Ureter (tissue), 1 donor: ENCODE measurements at places on chromosomes 5 and 9. TPM values are rescaled to one million over a fixed set of nuclear protein-coding genes. Genes with fewer than 3 reads are reported as not detected.

Gene PCDHA10
- total RNA-seq: 1.5 TPM

Gene TRIM41
- 34.5 TPM for total RNA-seq

Gene MARCOL
- not detected for total RNA-seq

Gene ARL14EPL
- not detected for total RNA-seq

Gene ZDHHC11
- total RNA-seq: 39.5 TPM

Gene ODF2
- 24.0 TPM for total RNA-seq

Gene SLC34A1
- not detected for total RNA-seq

DNA sequence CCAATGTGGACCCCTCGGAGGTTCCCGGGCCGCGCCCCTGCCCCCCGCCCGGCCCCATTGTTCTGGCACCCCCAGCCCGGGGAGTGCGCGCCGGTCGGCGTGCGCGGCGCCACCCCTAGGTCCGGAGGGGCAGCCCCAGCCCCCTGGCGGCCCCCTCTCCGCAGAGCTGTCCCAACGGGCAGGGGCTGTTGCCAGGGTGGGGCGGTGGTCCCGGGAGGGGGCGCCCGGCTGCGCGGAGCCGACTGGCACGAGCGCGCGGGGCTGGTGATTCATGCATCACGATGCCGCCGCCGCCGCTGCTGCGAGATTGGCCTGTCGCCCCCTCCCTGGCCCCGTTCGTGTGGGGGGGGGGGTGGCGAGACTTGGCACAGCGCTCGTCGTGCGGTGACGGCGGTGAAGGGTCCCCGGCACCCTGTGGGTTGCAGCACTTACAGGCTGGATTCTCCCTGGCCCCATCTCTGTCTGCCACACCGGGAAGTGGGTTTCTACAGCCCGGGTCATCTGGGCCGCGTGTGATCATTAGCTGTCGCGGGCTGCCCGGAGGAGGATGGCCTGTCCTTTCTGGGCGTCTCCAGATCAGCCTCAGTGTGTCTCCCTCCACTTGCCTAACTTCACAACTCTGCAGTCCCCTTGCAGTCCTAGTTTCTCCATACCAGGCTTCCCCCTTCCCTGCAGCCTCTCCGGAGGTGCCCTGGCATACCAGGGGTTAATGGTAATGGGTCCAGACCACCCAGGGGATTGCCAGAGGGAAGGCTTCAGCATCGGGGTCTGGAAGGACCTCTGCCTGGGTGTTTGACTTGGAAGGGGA lies 858 bp downstream of the NCS1 start:
- no peak for DNase-seq

DNA sequence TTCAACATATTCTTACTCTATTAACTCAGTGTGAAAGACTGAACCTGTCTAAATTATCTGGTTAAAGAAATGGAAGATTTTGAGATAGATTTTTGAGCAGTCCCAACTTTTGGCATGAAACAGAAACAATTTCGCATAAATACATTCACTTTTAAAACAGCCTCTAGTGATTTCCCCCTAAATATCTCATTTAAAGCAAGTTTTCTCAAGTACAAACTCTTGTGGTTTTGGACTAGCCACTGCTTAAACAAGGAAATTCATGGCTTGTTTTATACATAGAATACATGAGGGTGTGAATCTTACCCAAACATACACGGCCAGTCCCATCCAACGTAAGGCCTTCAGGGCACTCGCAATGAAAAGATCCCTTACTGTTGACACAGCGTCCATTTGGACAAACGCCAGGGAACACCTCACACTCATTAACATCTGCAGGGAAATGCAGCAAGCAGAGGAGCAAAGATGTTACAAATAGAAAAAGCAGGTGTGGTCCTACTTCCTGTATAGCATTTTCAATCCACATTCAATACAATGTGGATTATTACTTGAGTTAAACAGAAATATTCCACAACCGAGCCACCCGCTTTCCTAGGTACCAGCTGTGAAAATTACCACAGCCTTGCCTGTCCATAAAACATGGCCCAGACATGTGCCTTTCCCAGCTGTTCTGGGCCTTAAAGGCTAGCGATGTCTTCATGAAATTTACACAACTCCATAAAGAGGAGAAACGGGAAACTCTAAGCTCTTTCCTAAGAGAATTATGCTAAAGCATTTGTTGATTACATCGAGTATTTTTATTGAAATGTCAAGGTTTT lies 188.8 kb downstream of the FBN2 start:
- no peak for DNase-seq

DNA sequence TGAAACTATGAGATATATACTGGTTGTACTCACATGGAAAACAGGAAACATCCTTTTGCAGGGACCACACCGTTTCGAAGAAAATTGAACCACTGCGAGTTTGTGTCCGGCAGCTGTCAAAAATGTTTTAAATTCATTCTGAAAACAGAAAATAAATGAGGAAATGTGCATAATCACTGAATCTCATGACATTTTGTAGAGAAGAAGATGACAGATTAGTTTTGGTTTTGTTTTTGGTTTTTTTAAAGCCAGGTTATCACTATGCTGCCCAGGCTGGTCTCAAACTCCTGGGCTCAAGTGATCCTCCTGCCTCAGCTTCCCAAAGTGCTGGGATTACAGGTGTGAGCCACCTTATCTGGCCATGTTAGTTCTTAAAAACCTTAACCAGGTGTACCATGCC lies 3.5 kb downstream of the TXNDC8 start:
- DNase-seq: no peak

DNA sequence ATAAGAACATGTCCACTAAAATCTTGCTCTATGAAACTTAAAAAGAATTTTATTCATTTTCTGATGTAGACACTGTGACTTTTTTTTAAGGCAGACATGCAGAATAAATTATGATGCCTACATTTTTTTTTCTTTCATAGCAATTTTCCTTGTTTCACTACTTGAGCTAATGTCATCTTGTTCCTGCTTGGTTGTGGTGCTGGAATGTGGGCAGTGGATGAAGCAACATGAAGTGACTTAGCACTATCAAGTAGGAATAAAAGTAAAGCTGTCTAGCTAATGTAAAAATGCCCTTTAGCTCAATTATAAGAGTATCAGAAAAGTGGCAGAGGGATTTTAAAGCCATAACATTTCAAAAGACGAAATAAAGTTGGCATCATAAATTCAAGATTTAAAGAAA lies 191.0 kb downstream of the ADAMTS6 start:
- no peak for DNase-seq

DNA sequence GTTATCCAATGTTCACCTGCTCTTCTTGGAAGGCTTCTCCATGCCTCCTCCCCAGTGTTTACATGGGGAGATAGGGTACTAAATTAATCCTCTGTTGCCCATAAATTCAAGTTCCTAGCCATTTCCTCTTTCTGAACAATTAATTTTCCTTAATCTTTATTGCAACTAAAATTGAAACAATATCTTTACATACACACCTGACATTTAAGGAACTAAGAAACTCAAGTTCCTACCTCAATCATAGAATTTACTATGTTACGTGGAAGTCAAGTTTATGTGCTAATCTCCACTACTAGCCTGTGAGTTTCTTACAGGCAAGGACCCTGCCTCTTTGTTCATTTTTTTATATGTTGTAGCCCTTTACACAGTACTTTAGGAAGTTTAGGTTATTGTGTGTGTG lies 10.1 kb upstream of the ADRB2 start:
- no peak for DNase-seq

DNA sequence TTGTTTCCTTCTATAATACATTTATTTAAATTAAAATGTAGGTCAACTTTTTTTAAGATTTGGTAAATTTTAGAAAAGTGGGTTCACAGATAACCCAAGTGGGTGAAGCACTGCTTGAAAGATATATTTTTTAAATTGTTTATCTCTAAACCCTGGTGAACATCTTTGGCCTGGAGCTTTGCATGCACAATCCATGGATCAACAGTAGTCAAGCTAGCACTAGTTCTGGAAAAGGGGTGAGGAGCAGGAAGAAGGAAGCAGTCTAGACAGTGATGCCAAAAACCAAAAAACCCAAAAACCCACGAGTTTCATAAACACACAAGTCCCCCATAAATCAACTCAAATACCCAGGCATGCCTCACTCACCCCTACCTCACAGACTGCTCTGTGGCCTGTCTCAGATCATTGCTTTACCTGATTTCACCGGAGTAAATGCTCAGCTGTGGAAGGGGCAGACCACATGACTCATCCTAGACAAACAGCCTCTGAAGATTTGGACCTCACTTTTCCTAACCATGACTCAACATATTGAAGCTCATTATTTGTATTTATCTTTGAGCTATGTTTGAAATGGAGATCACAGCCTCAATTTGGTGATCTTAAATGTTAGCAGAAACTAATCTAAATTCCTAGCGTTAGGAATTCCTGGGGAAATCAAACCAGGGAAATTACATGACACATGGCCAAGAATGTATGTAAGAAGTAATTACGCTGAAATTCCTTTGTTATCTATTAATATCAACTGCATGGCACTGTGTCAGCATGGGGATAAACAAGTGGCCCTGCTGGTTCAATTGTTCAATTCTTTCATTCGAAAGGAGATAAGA lies 149.6 kb downstream of the ZNF608 start:
- no peak for DNase-seq

DNA sequence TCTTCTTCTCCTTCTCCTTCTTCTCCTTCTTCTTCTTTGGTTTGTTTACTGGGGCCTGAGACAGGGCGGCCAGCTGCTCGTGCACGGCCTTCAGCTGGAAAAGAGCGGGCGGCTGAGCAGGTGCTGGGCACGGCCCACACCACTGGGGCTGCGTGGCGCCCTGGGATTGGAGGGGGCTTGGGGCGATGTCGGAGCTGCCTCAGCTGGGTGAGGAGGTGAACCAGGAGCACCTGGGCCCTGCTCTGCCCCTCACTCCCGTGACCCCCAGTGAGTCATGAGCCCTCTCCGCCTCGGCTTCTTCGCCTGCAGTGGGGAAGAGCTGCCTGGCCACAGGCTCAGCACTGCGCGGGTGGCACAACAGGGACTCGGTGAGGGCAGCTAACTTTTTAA lies 14.9 kb downstream of the BRD3OS start:
- DNase-seq: no peak

- DNase-seq: no peak
Measured at GRCh38 chr5:72301557-72301956, 18.5 kb downstream of the MRPS27 start.

DNA sequence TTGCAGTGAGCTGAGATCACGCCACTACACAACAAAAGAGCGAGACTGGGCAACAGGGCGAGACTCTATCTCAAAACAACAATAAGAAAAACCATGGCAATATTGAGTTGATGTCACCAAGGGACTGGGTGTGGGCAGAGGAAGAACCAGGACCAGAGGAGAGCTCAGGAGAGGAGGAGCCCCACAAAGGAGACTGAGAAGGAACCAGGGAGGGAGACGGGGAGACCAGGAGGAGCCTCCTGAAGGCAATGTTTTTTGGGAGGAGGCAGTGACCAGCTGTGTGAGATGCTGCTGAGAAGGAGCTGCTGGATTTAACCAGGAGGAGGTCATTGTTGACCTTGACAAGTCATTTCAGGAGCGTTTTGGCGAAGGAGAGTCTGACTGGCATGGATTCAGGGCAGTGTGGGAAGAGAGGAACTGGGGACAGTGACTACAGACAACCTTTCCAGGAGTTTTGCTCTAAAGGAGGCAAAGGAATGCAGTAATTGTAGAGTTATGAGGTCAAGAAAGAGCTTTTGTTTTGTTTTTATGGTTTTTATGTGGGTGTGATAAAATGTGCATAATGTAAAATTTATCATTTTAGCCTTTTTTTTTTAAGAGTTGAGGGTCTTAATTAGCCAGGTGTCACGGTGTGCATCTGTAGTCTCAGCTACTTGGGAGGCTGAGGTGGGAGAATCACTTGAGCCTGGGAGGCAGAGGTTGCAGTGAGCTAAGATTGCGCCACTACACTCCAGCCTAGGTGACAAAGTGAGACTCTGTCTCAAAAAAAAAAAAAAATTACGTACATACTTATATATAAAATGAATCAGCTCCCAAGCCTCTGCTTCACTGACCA lies 17.9 kb downstream of the TRUB2 start:
- DNase-seq: no peak

DNA sequence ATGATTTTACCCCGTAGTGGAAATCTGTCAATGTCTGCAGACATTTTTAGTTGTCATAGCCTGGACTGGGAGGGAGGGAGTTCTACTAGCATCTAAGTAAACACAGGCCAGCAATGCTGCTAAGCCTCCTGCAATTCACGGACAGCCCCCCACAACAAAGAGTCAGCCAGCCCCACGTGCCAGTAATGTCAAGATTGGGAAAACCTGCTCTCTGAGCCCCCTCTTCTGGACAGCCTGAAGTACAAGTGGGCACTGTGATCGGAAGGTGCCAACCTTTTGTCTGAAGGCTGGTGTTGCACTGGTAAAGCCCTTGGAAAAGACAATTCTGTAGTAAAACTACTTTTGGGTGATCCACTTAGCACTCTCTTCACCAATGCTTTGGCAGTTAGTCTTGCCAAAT lies 154.5 kb downstream of the TARS1 start:
- DNase-seq: no peak

GRCh38 chr5:127700237-127700766 lies 2.9 kb upstream of the CCDC192 start:
- DNase-seq: no peak

- no peak for DNase-seq
Measured at GRCh38 chr9:21966140-21966851, 27.9 kb downstream of the CDKN2A start.

DNA sequence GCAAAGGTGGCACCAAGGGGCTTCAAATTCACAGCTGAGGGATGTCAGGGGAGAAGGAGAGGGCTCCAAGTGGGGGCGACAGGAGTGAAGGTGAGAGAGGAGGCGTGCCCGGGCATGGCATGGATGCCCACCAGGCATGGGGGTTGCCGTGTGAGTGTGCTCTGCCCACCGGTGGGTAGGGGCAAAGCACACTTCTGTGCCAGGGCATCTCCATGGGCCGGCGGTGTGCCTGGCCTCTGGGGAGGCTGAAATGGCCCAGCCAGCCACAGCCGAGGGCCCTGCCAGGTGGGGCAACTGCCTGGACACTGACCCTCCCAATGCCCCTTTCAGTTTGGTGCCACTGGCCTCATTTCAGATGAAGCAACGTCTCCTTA lies 14.0 kb upstream of the RNU6ATAC start:
- no peak for DNase-seq

DNA sequence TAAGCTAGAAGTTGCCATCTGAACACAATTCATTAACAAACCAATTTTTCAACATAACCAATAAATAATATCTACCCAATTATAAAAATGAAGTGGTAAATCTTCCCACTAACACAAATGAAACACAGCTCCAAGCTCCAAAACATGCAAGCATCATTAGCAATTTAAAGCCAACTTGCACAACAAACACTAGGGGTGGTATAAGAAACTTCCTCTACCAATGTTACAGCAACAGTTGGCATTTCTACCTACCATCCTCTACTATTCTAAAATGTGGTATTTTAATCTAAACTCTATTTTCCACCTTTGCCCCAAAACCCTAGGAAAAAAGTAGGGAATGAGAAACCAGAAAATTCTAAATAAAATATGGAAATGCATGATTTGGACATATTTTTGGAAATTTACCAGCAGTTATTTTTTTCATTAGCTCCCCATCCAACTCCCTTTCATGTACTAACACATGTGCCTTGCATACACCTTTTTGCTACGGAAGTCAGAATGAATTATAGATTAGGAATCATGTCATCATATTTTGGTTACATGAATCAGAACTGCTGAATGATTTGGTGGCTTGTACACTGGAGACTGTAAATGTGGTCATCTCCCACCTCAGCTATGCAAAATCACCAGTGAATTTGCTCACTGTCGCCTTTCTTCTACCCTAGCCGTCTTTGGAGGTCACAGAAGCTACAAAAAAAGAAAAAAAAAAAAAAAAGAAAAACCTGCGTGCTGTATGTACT lies 4.1 kb downstream of the NR6A1 start:
- no peak for DNase-seq
